ENCODE measurements at places on chromosomes 2 and 18.

- no peak for DNase-seq
Observed at GRCh38 chr2:86189782-86190416, 5.4 kb downstream of the IMMT start.

DNA sequence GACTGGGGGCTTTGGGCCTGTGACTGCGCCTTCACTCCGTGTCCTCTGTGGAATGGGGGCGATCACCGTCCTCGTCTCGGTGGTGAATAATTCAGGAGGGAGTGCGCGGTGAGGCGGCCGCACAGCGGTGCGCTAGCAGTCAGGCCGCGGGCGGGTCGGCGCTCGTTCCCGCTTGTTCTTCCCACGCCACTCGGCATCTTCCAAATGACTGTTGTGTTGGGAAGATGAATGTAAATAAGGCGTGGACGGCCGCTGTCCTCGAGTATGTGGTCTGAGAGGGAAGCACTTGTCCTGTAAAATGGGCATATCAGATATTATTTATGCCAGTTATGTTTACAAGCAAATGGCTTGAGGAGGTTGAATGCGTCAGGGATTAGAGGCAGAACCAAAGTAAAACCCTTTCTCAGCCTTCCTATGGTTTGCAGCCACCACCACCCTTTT is 608 bp upstream of the VPS4B start:
- DNase-seq = no peak

DNA sequence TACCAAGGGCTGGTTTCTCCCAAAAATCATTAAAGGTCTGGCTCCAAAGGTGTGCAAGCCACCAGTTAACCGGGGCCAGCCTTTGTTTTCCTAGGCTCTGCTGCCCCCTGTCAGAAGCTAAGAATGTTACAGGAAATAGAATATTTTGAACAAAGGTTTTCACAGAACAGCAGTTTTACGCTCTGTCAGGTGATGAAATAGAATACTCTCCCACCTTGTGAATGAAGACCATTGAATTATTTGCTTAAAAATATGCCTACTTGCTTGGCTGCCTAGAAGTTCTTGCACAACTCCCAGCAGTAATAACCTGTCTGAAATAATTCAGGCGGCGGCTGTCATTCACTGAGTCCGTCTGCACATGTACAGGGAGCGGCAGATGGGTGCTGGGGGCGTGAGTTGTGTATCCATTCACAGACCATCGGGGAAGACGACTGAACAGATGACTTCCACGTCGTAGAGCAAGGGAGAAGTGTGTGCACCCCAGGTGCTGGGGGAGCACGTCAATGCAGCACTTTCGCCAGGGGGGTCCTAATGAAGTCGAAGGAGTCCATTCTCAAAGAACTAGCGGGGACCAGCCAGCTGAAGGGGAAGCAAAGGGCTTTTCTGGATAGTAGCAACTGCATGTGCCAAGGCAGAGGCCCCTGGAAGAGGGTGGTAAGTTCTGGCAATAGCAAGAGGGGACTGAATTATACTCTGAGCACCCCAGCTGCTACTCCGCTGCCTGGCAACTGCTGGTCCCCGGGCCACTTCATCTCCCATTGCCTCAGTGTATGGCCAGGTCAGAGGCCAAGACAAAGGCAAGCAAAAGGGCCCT is 56.1 kb downstream of the SF3B1 start:
- DNase-seq = no peak

- no peak for DNase-seq
Observed at GRCh38 chr2:25226827-25227226, 58.4 kb upstream of the POMC start.

DNA sequence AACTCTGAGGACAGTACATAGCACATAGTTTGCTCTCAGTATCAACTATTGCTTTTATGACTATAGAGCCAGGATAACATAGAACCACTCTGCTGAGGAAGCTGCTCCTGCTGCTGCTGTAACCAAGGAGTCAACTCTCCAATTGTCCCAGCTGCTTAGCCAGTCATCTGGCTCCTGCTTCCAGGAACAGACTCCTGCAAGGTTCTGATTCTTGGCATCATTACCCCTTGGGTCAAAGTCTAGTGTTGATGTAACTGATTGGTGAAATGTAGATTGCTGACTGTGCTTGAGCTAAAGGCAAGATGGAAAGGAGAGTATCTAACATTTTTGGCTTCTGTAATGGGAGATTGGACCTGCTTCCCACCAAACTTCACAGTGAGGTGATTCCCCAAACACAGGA is 261.9 kb upstream of the FSHR start:
- DNase-seq = no peak

DNA sequence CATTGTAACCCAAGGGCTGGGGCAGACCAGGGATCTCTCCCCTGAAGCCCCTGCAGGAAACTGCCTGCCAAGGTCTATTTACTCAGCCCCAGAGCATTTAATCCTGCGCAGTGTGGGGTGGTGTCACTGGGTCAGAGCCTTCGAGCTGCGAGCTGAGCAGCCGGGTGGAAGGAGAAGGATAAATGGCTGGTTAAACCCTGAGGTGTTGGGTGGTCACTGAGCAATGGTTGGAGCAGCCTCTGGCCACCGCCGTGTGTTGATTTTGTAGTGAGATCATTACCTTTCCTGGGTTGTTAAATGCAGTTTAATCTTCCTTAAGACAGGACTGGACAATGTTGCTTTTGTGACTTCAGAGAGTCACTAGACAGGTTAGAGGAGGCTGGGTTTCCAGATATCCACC is 98.1 kb downstream of the SETBP1 start:
- DNase-seq = no peak

DNA sequence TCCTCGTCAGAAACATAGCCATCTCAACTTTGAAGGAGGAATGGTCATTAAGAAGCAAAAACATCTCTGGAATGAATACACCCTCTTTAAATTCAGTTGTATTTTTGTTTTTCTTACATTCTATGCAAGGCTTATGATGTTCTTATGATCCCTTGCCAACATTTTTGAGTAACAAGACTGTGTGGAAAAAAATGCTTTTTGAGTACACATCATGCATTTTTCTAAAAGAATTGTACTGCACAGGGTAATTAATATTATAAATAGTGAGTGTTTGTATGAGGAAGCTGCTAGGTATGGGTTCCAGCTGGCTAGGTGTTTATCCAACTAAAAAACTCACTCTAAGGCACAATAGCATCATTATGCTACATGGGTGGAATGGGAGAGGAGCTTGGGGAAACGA is 59.0 kb upstream of the SPATS2L start:
- DNase-seq = peak; percentile 76

GRCh38 chr2:181806039-181806392 is 85.5 kb upstream of the ITPRID2 start:
- DNase-seq = no peak

DNA sequence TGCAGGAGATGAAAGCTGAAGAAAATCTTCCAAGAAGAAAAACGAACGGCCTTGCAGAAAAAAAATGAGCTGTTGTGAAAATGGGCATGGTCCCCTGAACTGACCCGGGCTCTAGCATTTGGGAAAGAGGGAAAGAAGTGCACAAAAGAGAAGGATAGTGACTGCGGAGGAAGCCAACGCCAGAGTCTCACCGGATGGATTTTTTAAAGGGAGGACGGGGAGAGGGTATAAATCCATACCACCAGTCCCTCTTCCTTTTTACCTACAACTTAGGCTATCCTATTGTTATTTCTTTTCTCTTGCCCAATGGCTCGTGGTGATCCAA is 601 bp downstream of the WDR35 start:
- DNase-seq = no peak

DNA sequence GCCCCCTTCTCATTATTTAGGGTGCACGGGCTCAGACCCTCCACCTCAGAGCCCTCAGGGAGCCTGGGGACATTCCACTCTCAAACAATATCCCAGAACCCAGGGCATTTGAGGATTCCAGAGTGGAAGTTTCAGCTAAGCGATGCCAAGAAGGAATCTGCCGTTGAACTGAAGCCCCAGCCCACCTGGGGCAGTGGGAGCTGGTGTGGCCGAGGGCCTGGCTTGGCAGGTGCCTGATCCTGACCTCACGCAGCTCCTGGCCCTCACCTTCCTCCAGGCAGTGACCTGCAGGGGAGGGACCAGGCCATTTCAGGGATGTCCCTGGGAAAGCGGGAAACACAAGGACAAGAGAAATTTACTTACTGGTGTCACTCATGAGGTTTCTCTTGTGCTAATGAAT is 58.2 kb downstream of the ACKR3 start:
- DNase-seq = no peak

DNA sequence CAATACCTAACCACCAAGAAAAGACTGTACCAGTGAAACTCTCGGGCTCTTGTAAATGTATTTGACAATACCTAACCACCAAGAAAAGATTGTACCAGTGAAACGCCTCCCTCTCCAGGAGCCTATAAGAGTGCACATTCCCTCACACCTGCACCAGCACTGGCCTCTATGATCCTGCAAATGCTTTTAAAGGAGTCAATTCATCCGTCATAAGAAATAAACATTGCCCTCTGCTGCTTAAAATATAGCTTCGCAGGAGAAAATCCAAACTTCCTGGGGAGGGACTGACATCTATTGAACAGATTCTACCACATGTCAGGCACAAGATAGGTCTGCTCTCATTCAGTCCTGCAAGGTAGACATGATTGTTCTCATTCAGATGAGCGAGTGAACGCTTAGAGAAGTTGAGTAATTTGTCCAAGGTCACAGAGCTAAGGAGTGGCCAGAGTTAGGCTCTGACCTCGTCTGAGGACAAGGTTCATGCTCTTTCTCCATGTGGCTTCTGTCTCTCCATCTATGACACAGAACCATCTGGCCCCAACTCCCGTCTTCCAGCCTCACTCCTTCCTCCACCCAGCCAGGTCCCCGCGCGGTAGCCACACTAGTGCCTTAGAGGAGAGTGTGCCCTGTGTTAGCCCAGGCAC is 38.7 kb downstream of the MCFD2 start:
- DNase-seq = no peak

DNA sequence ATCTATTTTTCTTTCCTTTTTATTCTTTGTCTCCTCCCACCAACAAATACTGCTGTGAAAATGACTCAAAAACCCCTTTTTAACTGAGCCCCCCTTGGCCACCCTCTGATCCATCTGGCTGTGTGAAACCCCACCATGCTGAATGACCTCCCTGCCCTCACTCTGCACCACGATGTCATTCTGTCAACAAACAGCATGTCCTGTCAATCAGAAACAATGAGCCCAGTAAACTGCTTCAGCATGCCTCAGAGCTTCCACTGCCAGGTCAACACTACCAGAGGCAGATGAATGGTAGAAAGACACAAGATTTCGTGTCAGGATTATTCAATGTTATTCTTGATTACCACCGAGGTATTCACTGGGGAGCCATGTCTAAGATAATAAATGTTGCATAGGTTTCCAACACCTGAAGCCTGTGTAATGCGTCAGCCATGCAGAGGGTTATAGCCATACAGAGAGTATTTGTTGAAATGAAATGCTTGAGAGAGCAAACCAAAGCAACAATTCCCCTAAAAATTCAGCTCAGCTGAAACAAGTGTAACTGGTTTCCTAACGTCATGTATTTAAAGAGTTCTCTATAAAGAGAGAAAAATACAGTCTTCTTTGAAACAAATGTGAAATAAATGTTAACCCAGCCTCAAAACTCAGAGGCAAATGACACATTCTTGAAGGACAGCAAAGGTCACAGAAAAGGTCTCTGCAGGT is 76.7 kb downstream of the LRP2 start:
- no peak for DNase-seq

GRCh38 chr2:119402645-119403560 is 28.8 kb upstream of the TMEM37 start:
- DNase-seq = no peak

DNA sequence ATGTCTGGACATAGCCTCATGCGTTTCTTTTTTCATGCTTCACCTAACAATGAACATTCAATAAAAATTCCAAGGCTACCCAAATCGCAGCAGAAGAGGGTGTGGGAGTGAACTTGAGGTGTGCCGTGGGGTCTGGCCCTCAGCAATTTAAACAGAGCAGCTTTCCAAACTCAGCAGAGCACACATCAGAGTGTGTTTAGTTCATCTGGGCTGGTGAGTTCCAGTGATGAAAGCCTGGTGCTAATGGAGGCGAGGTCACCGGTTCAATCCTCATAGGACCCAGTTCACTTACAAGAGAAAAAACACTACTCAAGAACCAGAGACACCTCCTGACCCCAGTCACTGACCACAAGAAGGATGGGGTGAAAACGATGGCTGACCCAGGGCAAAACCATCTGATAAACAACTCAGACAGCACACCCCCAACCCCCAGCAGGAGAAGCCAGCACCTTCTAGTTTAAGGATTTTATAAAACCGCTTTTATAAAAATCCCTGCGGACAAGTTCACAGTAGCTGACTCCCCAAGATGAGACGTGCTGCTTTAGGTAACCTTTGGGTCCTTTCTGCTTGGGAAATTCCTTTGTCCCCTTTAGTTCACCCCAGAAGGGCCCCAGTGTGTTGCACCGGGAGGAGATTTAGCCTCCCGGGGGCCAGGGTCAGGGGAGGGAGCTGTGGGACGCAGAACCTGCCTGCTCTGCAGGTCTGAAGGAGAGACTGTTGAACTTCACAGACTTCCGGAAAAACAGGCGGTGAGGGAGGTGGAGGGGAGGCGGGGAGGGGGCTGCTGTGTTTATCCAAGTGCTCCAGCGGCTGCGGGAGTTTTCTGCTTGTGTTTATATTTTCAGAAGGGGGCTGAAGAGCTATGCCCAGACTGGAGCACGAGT is 152.7 kb upstream of the SOX11 start:
- no peak for DNase-seq

GRCh38 chr2:190270298-190270697 is 49.3 kb downstream of the HIBCH start:
- peak; percentile 43 for DNase-seq

DNA sequence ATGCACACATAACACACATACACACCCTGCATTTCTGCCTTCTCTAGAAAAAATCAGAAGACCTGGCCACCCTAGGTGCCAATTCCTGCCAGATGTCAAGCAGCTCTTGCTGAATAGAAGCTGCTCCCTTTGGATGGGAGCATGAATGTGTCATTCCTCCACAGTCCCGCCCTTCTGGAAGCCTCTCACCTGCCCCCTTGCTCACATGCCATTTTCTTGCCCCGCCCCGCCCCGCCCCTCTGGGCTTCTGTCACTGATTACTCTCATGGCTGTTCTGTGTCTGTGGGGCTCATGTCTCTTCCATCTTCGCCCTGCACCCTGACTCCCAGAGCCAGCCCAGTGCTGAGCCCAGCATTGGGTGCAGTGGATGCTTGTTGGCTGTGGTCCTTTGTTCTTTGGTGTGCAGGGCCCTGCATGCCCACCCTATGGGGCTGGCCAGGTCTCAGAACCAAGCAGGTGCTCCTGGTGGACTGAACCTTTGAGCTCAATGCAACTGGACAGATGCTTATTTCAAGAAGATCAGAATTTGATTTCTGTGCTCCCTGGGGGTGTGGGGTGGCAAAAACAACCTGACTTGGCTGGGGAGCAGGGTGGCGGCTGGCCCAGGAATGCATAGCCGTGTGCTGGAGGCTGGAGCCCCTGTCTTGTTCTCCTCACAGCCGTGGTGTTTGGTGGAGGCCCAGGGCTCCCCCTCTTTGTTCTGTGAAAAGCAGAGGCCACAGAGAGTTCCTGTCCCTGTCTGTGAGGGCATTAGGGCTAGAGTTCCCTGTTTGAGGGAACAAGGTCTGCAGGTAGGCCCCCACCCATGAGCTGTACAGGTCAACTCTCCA is 140.6 kb upstream of the GLI2 start:
- DNase-seq = no peak

DNA sequence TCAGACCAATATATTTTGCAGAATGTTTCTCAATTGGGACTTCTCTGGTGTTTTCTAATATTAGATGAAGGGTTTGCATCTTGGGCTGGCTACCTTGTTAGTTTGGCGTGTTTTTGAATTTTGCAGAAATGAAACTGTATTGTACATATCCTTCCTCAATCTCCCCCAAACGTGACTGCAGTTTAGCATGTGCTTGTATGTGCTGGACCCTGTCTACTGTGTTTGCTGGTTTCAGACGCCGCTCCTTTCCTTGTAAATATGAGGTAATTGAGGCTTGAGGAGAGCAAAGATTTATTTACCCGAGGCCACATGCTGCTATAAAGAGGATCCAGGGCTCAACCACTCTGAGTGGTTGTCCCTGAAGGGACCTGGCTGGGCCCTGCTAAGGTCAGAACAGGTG is 57.2 kb downstream of the NGEF start:
- DNase-seq = no peak
